ENCODE measurements at places on chromosomes 5 and 9.

DNA sequence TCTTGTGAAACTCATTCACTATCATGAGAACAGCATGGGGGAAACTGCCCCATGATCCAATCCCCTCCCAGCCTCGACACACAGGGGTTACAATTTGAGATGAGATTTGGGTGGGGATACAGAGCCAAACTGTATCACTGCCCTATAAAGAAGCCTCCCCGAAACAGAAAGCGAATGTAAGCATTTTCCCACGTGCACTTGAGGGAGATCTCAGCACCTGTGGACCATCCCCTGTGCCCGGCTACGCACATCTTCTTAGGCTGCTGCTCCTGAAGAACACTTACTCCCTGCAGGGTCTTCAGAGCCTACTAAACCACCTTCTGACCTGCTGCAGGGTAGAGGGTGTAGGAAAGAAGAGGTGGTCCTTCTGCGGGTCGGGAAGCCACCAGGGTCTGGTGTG, 410.2 kb upstream of the IRX2 start:
- no peak for DNase-seq

- DNase-seq: no peak
Measured at GRCh38 chr5:88924330-88924657, 41.3 kb upstream of the MEF2C start.

- no peak for DNase-seq
Measured at GRCh38 chr5:139149477-139150199, 48.5 kb downstream of the SIL1 start.

- no peak for DNase-seq
Measured at GRCh38 chr9:129489838-129490582, 130.9 kb downstream of the C9orf50 start.

GRCh38 chr5:87136096-87136495, 131.6 kb upstream of the RASA1 start:
- DNase-seq: no peak

DNA sequence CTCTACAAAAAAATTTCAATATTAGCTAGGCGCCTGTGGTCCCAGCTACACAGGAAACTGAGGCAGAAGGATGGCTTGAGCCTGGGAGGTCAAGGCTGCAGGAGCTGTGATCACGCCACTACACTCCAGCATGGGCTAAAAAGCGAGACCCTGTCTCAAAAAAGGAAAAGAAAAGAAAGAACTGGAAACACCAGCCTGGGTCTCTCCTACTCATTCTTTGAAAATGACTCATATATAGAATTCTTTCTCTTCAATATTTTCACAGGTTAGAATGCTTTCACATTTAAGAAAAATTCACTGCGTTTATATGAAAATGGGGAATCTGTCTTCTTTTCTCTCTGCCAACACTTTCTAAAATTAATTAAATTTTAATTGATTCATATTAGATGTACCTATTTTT, 115.6 kb downstream of the TRPM6 start:
- DNase-seq: no peak

DNA sequence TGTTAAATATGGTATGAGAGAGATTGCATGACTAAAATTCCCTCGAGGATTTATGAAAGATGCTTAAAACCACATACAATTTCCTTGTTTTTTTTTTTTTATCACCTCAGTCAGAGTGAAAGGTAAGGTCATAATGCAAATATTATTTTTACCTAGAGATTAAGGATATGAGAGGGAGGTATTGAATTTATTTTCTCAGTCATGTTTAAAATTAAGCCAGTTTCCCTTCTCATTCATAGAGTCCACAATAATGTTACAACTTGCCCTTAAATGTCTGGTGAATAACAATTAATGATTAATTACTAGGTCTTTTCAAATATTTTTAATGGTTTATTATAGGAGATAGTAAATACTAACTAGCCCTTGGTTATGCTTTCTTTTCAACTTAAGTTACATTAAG, 144.9 kb upstream of the HAPLN1 start:
- DNase-seq: no peak

GRCh38 chr5:96901384-96901783, 25.1 kb downstream of the ERAP2 start:
- DNase-seq: no peak

- no peak for DNase-seq
Measured at GRCh38 chr9:69933445-69933844, 110.2 kb upstream of the MAMDC2 start.

GRCh38 chr5:75471193-75471592, 40.2 kb downstream of the CERT1 start:
- DNase-seq: no peak

DNA sequence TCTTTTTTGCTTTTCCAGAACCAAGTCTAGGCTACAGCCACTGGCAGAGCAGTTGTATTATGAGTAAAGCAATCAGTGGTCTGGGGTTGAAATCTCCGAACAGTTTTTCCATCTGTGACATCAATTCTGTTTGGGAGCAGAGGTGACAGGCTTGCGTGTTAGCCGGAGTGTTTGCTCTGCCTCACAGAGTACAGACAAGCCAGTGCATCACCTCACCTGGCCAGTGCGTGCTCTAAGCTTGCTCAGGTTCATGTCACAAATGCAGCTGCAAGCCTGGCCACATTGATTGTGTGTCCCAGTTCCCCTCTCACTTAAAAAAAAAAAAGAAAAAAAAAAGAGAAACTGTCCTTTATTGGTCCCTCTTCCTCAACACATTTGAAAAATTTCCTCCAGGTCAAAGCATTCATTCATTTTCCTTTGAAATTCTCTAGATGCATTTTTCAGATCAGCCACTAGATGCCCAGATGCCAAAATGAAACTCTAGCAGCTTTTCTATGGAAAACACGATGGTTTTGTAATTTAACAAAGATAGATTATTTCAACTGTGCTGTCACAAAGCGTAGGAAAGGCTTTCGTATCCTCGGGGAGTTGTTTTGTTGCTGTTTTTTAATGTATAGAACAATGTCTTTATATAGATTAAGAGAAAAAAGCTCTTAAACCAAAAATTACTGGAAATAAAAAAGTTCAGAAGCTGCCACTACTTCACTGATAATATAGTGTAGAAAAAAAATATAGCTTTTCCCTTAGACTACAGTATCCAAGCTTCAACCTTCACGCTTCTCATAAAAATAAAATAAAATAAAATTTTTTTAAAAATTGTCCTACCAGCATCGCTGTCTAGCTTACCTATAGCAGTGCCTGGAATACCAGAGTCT, 585.5 kb downstream of the TLE1 start:
- DNase-seq: no peak

DNA sequence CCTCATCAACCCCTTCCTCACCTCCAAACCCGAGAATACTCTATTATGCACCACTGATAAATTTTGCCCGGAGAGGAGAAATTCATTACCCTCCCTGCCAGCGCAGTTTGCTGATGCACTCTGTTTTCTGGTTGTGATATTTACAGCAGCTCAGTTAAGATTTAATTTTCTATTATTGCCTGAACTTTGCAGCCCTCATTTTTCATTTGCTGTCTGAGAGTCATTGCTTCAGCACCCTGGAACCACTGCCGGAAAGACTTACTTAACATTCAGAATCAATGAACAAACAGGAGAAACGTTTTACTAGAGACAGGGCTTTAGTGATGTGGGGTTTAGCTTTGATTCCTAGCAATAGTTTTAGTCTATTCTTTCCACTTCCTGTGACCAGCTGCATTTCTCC, 56.7 kb upstream of the MAMDC2 start:
- DNase-seq: no peak

- no peak for DNase-seq
Measured at GRCh38 chr5:54705994-54706653, 188.6 kb downstream of the SNX18 start.

DNA sequence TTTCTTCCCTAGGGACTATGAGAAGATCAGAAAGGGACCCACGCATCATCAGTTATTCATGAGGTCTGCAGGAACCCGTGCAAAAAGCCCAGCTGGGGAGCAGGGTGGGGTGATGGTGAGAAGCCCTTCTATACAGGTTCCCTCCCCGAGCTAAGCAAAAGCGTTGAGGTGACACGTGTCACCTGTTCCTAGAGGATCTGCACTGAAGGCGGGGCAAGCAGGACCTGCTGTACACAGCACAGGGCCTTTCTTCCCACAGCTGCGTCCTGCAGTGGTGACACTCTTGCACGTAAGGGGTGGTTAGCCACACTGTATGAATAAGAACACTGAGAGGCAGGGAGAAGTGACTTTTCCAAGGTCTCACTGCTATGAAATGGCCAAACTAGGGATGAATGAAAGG, 37.2 kb upstream of the SH3PXD2B start:
- DNase-seq: no peak

DNA sequence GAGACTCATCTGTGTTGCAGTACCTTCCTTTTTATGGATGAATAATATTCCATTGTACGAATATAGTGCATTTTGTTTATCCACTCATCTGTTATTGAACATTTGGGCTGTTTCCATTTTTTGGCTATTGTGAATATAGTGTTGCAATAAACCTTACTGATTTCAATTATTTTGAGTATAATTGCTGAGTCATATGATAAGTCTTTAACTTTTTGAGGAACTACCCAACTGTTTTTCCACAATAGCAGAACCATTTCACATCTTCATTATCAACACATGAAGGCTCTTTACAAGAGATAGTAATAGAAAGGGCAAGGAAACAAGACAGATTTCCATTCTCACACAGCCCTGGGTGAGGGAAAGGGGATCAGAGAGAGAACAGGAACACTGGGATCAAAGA, 329.2 kb downstream of the RAB3C start:
- DNase-seq: no peak

GRCh38 chr5:6717687-6718086, 4.5 kb downstream of the TENT4A start:
- no peak for DNase-seq

DNA sequence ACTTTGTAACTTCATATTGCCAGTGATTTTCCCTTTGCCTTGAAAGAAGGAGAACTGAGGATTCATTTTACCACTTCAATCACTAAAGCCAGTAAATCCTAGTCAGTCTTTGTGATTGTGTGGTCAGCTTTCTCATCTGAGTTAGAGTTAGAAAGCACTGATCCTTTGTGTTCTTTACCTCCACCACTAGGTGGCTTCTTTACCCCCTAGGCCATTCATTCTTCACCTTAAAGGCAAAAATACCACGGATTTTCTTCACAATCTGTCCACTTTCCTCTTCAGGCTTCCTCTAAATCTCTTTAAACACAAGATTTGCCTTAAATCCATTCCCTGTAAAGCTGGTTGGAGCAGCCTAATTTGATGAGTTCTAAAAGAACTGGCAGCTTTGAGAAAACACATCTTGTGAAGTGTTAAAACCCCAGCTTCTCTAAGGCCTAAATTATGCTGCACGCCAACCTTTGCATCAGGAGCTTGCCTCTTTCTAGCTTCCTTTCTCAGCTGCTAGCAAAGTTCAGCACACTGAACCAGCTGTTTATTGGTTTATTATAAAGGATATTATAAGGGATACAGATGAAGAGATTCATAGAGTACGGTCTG, 20.4 kb downstream of the BDP1 start:
- peak; percentile 50 for DNase-seq

GRCh38 chr5:116550082-116550481, 24.5 kb downstream of the SEMA6A start:
- no peak for DNase-seq

GRCh38 chr9:78143281-78144007, 92.4 kb upstream of the CEP78 start:
- no peak for DNase-seq

- DNase-seq: peak; percentile 13
Measured at GRCh38 chr5:28014779-28015178, 976.4 kb upstream of the CDH9 start.

DNA sequence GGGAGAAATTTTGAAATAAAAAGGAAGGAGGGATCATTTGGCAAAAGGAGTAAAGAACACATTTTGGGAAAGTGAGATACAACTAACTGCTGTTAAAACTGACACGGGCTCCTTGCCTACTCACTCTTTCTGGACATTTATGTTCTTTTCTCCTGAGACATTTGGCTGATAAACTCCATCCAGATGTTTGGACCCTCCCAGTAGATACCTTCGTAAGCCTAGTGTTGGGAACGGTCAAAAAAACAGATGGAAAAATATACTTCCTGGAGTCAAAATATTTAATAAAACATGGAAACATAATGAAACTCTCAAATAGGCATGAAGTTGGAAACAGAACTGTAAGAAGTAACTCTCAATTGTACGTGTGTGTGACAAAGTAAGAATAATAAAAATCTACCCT, 360.1 kb upstream of the RIOK2 start:
- no peak for DNase-seq

DNA sequence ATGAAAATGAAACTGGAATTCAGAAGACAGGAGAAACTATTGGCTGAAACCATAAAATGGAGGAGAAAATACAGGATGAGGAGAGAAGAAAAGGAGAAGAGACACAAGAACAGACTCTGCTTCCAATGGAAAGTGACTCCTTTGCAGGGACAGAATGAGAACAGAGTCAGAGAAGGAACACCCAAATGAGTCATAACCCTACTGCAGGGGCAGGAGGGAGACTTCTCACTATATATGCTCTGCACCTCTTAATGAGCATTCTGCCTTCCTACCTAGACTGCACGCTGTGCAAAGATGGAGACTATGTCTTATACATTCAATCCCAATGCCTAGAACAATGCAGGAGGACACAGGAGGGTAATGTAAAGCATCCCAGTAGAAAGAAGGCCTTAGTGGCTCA, 2.1 kb downstream of the SAXO1 start:
- DNase-seq: no peak

DNA sequence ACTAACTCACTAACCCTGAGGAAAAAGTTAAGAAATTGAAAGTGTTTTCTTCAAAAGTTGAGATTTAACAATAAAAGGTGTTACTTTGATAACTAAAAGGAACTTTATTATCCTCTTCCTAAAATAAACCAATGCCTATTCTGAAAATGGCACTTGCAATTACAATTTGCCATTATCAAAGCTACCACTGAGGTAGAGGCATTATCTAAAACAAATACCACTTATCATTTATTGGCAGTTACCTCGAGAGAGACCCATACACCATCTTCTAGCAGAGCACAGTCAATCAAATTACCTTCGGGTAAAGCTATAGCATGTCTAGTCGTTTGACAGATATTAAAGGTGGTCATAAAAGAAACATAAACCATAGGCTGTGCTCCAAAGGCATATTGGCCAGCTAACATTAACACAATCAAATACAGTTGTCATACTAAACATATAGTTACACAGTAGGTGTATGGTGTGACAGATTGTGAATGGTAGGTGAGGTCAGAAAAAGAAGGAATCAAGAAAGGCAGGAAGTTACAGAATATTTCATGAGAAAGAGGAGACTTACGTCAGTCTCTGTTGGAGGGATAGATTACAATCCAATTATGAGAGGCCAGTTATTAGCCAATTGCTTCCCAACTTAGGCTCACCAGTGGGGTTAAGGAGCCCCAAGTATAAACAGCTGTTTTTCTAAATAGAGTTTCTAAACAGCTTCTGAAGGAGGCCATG, 56.3 kb downstream of the VCAN start:
- DNase-seq: no peak

Data from urothelium cell line (cell line).